ENCODE measurements at places on chromosomes 6 and 20.

GRCh38 chr6:167647306-167647705, 179.4 kb upstream of the AFDN start:
- DNase-seq: no peak

- no peak for DNase-seq
Measured at GRCh38 chr6:40369042-40369441, 218.1 kb downstream of the LRFN2 start.

DNA sequence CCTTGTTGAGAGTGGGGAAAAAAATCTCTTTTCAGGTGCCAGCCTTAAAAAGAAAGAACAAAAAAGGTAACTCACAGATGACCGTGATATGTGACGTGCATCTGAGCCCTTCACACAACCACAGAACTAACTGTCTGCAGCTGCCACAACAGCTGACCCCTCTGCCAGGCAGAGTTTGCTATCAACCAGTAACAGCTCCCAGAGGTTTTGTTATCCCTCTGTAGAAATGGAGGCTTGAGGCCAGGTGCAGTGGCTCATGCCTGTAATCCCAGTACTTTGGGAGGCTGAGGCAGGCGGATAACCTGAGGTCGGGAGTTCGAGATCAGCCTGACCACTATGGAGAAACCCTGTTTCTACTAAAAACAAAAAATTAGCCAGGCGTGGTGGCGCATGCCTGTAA, 42.8 kb downstream of the SLC52A3 start:
- no peak for DNase-seq

DNA sequence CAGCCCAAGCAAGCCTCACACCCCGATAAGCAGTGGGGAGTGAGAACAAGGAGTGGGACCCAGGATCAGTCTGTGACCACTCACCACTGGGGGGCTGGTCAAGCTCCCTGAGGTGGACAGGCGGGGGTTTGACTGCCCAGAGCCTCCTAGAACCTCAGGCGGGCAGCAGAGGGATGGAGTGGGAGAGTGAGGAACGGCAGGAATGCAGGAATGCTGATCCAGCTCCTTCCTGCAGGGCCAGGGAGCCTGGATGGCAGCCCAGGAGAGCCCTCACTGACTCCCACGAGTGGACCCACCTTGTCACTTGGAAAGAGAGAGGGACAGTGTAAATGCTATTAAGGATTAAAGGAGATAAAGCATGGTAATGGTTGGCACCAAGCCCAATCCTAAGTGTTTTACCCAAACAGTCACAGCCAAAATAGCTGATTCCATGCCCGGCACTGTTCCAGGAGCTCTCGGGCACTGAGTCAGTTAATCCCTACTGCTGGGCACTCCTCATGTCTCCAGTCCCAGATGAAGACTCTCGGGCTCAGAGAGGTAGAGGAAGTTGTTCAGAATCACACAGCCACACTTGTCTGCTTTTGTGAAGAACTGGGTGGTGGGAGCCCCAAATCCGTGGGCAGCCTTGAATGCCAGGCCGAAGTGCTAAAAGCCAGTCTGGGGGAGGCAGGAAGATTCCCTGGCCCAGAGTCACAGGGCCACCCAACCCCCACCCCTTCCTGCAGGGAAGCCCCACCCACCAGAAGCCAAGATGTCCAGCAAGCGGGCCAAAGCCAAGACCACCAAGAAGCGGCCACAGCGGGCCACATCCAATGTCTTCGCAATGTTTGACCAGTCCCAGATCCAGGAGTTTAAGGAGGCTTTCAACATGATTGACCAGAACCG, 3.1 kb downstream of the MYL9 start:
- no peak for DNase-seq

DNA sequence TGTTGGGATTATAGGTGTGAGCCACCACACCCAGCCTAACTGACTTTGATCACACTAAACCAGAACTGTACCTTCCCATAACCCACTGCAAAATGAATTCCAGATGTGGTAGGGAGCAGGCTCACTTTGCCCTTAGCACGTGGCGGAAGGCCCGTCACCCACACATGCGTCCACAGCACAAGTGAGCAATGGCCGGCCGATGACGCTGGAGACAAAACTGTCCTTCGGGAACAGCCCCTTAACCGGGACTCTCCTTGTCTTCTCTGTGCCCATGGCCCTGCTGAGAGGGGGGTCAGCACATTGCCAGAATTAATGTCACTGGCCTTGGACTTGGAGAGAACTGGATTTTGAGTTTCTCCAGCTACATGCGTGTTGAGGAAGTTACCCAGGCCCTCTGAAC, 107.2 kb downstream of the TOX2 start:
- no peak for DNase-seq

GRCh38 chr6:45086360-45087084, 241.6 kb upstream of the RUNX2 start:
- DNase-seq: no peak

All from femur (tissue), 1 donor.